ENCODE measurements at places on chromosomes 16 and 17. TPM values are rescaled to one million over a fixed set of nuclear protein-coding genes. Genes with fewer than 3 reads are reported as not detected.

Gene TBC1D26
- 0.19 TPM for total RNA-seq

Gene ERI2
- 4.0 TPM for total RNA-seq

- DNase-seq, result no peak
Measured at GRCh38 chr17:71057448-71057847, 888.1 kb downstream of the KCNJ2 start.

- no peak for DNase-seq
Measured at GRCh38 chr17:30677550-30678249, 146.8 kb downstream of the CRLF3 start.
